ENCODE measurements at places on chromosomes 7 and 10.

DNA sequence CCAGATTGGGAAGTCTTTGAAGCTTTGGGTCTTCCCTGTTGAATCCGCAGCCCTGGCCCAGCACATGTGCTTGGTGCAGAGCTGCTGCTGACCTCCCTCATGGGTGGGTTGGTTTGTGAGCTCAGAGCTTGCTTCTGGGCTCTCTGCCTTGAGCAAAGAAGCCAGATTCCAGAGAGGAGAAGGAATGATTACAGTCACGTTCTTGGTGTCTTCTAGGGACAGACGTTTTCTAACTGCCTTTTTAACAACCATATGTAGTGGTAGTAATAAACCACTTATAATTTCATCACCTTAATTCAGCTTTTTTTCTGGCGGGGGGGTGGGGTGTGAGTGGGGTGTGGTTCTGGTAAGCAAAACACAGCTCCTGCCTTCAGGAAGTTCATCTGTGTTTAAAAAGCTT is 39.5 kb downstream of the LRMDA start:
- DNase-seq, result no peak

DNA sequence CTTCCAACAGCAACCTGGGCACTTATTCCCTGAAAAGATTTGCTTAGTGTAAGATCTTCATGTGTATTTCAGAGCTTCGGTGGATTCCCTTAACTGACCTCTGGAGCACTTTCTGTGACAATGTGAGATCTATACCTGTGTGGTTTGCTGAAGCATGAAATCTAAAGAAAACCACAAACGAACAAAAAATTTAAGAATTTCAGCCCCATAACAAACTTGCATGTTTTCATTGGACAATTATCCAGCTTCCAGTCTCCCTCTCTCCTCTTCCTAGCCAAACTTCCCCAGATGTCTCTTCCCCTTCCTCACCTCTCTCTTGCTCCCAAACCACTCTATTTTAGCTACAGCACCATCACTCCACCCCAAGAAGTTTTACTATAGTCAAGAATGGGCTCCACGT is 279.9 kb upstream of the SORCS1 start:
- no peak for DNase-seq

GRCh38 chr10:109880886-109881768 is 42.2 kb downstream of the XPNPEP1 start:
- DNase-seq, result no peak

- no peak for DNase-seq
Observed at GRCh38 chr10:132942101-132943057, at the start of gene CFAP46. CFAP46 (minus strand) TSS chr10:132942570; CDS start chr10:132942484, 86 bp downstream.

DNA sequence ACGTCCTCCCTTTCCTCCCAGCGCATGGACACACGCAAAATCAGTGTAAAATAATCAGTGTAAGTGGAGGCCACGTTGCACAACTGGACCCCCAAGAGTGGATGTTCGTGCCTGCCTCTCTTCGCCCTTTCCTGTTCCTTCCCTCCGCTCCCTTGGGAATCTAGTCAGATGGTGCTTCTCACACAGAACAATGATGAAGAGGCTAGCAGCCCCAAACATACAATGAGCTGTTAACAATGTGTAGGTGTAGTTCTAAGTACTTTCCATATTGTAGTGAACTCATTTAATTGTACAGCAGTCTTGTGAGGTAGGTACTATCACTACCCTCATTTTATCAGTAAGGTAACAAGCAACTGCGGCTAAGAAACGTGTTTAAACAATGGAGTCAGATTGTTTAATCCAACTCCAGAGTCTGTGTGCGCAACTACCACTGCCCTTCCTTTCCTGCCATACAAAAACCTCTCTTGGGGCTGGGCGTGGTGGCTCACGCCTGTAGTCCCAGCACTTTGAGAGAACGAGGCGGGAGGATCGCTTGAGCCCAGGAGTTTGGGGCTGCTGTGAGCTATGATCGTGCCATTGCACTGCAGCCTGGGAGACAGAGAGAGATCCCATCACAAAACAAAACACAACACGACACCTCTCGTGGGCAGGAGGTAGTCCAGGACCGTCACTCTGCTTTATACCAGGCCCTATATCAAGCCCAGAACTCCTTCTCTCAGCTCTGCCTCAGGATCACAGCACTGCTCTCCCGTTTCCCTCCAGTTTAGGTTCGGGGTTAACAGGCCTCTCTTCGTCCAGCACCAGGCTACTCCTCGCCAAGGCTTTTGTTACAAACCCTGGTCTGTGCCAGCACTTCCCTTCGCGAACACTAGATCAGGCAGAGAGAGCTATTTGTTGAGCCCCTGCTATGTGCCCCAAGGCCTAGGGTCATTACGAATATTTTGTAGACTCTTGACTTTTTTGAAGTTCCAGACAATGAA is 1.1 kb downstream of the FKBP9 start:
- peak; percentile 68 for DNase-seq

GRCh38 chr7:40133561-40134427 is 628 bp downstream of the MPLKIP start:
- DNase-seq, result peak; percentile 17

GRCh38 chr10:11874568-11875493 is 51.7 kb downstream of the PROSER2 start:
- peak; percentile 87 for DNase-seq

- no peak for DNase-seq
Observed at GRCh38 chr10:43939939-43940820, 291.5 kb upstream of the ZNF32 start.

DNA sequence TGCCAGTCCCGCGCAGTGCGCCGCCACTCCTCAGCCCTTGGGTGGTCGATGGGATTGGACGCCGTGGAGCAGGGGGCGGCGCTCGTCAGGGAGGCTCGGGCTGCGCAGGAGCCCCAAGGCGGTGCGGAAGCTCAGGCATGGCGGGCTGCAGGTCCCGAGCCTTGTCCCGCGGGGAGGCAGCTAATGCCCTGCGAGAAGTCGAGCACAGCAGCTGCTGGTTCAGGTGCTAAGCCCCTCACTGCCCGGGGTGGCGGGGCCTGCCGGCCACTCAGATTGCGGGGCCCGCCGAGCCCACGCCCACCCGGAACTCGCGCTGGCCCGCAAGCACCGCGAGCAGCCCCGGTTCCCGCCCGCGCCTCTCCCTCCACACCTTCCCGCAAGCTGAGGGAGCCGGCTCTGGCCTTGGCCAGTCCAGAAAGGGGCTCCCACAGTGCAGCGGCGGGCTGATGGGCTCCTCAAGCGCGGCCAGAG is 14.4 kb upstream of the WASL start:
- no peak for DNase-seq

GRCh38 chr10:113207924-113208323 is 257.9 kb downstream of the TCF7L2 start:
- DNase-seq, result no peak

- no peak for DNase-seq
Observed at GRCh38 chr7:37537439-37537838, 88.8 kb upstream of the ELMO1 start.

GRCh38 chr7:6276911-6277408 is 4.5 kb upstream of the CYTH3 start:
- DNase-seq, result peak; percentile 32

GRCh38 chr10:79193694-79194382 is 125.1 kb downstream of the ZMIZ1 start:
- DNase-seq, result no peak

GRCh38 chr10:117249493-117250093 is 8.7 kb downstream of the SLC18A2 start:
- no peak for DNase-seq

- no peak for DNase-seq
Observed at GRCh38 chr10:48377751-48378530, 71.5 kb downstream of the MAPK8 start.

- no peak for DNase-seq
Observed at GRCh38 chr10:90394311-90394710, 463.5 kb downstream of the HTR7 start.

- DNase-seq, result no peak
Observed at GRCh38 chr7:38054199-38054598, 123.8 kb upstream of the STARD3NL start.

DNA sequence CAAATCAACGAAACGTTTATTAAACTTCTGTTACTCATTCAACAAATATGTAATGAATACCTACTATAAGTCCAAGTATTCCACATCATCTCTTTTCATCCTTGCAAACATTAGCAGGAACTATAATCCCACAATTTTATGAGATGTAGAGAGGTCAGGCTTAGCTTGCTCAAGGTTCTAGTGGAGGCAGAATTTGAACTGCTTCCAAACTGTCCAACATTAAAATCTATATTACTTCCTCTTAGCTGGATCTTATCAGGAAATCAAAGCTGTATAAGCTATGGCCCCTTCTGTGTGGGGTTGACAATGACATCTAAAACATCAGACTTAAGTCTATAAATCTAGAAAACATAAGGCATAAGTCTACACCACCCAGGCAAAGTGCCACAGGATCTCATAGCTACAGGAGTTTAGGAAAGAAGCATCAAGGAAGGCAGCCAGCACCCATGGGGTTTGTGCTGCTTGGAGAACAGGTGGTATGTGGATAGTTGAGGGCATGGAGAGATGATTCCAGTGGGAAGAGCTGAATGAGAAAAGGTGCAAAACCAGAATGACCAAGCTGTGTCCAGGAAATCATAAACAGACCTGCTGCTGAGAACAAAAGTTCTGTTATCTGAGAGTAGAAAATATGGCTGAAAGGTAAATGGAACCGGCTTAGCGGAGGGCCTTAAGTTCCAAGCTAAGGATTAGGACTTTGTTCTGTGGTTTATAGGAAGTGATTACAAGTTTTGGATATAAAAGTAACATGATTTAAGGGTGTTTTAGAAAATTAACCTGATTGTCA is 34.5 kb downstream of the PAPSS2 start:
- peak; percentile 18 for DNase-seq

- DNase-seq, result peak; percentile 27
Observed at GRCh38 chr7:41979834-41980307, 257.1 kb downstream of the GLI3 start.

DNA sequence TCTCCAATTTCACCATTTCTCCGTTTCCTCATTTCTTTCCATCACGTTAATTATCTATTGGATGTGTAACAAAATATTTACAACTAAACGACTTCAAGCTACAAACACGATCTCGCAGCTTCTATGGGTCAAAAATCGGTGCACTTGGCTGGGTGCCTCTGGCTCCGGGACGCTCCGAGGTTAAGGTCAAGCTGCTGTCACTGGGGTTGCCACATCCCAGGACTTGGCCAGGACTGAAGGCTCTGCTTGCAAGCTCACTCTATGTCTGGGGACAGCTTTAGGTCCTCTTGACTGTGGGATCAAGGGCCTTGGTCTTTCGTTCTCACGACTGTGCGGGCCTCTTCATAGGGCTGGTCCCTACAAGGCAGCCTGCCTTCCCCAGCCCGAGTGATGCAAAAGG is 159.7 kb downstream of the CCDC3 start:
- DNase-seq, result no peak

GRCh38 chr10:118939211-118940007 is 90.1 kb upstream of the NANOS1 start:
- peak; percentile 46 for DNase-seq

DNA sequence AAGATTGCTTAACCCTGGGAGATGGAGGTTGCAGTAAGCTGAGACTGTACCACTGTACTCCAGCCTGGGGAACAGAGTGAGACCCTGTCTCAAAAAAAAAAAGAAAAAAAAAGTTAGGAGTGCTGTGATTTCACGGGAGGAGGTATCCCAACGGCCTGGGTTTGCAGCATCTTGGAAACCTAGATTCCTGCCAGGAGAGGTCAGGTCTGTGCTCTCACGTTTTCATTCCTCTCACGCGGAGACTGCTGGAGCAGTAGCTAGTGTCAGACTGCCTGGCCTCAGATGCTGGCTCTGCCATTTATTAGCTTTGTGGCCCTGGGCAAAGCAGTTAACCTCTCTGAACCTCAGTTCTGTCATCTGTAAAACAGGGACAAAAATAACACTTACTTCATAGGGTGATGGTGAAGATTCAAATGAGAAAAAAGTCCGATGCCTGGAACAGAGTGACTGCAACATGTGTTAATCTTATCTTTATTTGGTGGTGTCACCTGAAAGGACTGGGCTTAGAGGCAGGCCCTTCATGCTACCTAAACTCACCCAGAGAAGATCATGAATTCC is 94.9 kb downstream of the GAD2 start:
- no peak for DNase-seq

DNA sequence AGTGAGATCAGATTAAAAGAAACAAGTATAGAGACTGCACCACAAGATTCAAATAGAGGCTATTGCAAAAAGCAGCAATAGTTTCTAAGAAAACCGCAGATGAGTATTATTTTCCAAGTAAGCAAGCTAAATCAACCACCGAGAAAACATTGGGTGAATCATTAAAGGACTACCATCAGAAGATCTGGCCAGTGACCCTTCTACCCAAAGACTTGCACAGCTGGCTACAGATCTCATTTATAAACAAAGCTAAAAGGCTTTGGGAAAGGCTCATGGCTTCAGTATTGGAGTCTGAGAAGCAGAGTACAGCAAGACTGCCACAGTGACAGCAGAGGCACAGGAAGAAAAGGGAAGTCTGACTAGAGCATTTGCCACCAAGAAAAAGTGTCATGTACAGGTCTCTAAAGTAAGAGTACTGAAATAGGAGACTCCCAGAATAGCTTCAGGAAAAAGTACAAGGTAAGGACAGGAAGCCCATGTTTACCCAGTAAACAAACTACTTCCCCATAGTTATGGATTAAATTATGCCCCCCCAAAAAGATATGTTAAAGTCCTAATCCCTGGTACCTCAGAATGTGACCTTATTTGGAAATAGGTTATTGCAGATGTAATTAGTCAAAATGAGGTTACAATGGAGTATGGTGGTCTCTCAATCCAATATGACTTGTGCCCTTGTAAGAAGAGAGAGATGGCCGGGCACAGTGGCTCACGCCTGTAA is 19.0 kb downstream of the STEAP1 start:
- DNase-seq, result no peak
